Aorta (tissue), 5 donors: ENCODE measurements at places on chromosomes 6 and 20. TPM values are rescaled to one million over a fixed set of nuclear protein-coding genes. Genes with fewer than 3 reads are reported as not detected.

Gene IMPG1
- not detected for total RNA-seq

GRCh38 chr6:88177961-88178464, 11.9 kb upstream of the CNR1 start:
- H3K4me3 ChIP-seq, result no peak overlapping the region
- H3K27ac ChIP-seq, result no peak overlapping the region
- no peaks in the 10 kb centered on the region for H3K36me3 ChIP-seq
- DNase-seq, result no peak
- no peaks in the 10 kb centered on the region for H3K27me3 ChIP-seq

DNA sequence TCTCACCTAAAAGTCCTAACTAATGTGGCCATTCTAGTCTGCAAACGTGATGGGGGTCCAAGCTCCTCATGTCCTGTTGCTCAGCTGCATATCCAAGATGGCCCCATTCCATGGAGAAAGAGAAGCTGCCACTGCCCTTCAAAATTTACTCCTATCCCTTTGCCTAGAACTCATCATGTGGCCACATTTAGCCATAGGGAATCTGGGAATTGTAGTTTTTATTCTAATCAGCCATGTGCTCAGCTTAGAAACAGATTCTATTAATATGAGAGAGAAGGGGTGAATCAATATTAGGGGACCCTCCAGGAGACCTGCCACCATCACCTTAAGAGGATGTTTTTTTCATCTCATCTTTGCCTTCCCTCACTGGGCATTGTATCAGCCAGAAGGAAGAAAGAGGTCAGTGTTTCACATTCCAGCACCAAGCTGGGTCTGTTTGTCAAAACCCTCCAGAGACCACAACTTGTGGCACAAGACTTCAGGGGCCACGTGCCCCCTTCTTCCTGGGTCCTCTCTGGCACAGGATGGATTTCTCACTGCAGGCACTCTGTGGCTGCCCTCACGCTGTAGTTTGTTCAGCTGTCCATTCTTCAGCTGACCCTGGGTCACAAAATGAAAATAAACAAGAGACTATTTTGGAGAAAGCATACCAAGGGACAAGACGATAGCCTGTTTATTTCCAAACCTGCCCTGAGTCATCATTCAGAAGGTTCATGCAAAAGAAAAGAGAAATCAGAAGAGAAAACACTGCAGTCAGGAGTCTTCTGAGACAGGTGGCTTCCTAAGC, 172.0 kb downstream of the EYA2 start:
- no peaks in the 10 kb centered on the region for H3K4me1 ChIP-seq
- no peak overlapping the region for H3K4me3 ChIP-seq
- no peak overlapping the region for H3K27ac ChIP-seq
- DNase-seq, result no peak

DNA sequence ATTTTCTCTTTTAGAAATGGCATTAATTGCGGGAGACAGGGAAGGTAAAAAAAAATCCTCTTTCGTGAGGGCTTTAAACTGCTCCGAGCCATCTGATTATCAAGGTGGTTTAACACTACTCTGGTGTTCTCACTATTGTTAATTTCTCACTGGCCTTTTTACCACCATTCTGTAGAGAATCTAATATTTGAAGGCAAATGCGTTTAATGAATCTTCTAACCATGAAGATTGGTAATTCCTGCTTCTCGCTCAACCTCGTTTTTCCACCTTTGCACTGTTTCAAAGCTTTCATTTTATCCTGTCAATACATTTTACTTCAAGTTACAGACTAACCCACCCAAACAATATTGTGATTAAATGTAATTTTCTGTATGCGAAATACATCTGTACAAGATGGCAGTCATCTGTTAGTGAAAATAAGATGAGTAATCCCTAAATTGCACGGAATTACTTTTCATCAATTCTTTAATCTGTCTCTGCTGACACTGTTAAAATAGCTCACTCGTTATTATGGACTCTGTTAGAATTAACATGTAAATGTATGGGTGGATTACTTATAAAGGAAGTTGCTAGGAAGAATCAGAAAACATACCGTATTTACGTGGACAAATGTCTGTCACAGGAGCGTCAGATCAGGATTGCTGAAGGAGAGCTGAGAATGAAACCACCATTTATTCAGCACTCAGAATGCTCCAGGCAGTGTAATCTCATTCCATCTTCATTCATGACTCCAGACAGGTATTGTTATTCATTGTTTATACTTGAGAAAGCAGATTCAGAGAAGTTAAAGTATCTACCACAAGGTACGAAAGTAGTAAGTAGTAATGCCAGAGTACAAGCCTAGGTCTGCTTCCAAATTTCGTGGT, 1.1 kb upstream of the LCA5 start:
- no peak overlapping the region for H3K27ac ChIP-seq
- no peak for DNase-seq
- H3K36me3 ChIP-seq, result no peaks in the 10 kb centered on the region
- no peaks in the 10 kb centered on the region for H3K4me1 ChIP-seq

GRCh38 chr6:118370722-118371121, 177.4 kb upstream of the PLN start:
- no peaks in the 10 kb centered on the region for H3K27me3 ChIP-seq
- H3K27ac ChIP-seq, result no peak overlapping the region
